Natural killer cell (primary cell): ENCODE measurements at places on chromosomes 16 and 17.

- no peak for DNase-seq
These were observed 81.3 kb downstream of the HIC1 start for GRCh38 chr17:2136241-2136640.

GRCh38 chr17:12745486-12745885, 43.8 kb upstream of the ARHGAP44 start:
- DNase-seq, result no peak

- no peak for DNase-seq
These were observed 27.1 kb downstream of the CDH13 start for GRCh38 chr16:82653550-82654511.

GRCh38 chr16:16062023-16062937, 112.9 kb downstream of the ABCC1 start:
- peak; percentile 46 for DNase-seq

DNA sequence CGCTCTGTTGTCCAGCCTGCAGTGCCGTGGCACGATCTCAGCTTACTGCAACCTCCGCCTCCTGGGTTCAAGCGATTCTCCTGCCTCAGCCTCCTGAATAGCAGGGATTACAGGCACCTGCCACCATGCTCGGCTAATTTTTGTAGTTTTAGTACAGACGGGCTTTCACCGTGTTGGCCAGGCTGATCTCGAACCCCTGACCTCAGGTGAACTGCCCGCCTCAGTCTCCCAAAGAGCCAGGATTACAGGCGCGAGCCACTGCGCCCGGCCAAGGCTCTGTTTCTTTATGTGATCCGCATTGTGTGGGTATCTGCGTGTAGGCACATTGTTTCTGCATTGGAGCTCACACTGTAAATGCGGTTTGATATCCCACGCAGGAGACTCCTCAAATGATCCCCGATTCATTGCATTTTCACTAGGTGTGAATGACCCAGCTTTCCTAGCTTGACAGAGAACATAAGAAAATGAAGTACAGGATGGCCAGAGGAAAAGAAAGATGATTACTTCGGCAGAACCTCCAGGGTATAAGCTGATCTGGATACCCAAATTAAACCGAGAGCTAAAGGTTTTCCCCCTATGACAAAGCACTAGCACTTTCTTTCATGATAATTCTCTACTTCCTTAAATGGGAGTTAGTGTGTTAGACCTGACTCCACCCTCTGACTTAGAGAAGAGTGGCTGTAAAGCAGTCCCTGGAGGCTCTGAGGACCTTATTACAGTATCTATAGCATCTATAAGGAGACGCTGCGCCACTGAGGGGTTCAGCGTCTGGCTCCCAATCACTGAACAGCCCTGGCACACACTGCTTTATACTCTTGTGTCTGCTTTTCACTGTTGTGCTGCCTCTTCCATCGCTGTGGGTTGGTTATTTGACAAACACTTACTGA, 17.3 kb downstream of the COTL1 start:
- no peak for DNase-seq

GRCh38 chr16:80077696-80078095, 463.1 kb upstream of the DYNLRB2 start:
- no peak for DNase-seq

DNA sequence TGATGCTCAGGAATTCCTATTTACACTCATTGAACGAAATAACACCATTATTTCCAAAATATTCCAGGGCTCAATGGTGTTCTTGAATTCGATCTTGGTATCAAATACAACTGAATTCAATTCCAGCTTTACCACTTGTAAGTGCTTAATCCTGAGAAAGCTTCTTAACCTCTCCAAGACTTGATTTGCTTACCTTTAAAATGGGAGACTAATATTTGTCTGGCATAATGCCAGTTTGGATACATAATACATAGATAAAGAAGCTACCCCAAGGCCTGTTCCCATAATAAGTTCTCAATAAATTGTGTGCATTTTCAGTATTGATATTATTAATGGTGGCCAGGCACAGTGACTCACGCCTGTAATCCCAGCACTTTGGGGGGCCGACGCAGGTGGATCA, 368.9 kb upstream of the MAF start:
- DNase-seq, result no peak

DNA sequence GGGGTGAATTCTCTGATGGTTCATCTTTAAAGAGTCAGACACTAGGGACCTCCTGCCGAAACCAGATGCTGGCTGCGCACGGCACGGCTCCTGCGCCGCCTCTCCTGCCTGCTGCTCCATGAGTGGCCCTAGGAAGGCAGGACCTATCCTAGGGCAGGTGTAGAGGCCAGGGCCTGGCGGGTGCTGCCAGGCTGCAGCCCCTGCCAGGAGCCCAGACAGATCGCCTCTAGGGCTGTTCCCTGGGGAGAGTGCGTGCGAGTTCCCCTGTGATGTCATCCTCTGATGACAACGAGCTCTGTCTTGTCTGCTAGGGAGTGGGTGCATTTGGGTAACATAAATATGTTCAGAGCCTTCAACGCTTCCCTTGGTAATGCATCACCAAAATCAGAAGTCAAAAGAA, 23.9 kb downstream of the SLC38A10 start:
- no peak for DNase-seq

DNA sequence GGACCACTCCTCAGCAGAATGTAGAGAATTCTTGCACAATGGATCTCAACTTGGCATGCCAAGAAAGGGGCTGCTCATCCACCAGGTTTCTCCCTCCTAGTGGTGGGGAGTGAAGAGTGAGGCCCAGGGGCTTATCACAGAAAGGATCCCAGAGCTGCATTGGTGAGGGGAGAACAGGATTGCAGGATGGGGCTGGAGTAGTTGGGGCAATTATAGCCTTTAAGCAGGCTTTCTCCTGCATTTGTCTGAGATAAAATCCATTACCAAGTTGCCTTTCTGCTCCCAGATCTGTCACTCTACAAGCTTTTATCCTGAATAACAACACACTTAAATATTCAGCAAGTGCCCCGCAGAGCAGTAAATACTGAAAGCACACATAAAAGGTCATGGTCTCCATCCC, 130.8 kb upstream of the CES5A start:
- no peak for DNase-seq

- DNase-seq, result no peak
These were observed 8.1 kb downstream of the CD300LG start for GRCh38 chr17:43855061-43855460.

DNA sequence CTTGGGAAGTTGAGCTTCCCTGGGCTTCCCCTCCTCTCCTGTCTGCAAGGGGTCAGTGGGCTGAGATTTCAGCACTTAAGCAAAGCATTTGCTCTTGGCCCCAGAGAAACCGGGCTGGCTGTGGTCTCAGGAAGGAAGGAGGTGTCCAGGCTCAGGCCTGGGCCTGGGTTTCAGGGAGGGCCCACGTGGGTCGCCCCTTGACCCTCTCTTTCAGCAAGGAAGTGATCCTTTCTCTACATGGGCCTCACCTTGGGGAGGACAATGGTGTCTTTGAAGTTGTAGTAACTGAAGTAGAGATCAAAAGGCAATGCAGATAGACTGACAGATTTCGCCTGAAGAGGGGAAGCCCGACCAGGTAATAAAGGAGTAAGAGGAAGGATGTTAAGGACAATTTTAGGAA, 2.7 kb downstream of the NOD2 start:
- peak; percentile 43 for DNase-seq

- DNase-seq, result peak; percentile 31
These were observed 393.1 kb upstream of the ASIC2 start for GRCh38 chr17:33686171-33686570.
